ENCODE measurements at places on chromosomes 7 and 10. TPM values are rescaled to one million over a fixed set of nuclear protein-coding genes. Genes with fewer than 3 reads are reported as not detected.

The PUS7 gene
- total RNA-seq = 20.0 TPM

The ZNF22 gene
- total RNA-seq = 14.4 TPM

- H3K4me1 ChIP-seq = peaks cover 11% of the 10 kb centered on the region
- no peaks in the 10 kb centered on the region for H3K27me3 ChIP-seq
- H3K27ac ChIP-seq = no peak overlapping the region
- no peaks in the 10 kb centered on the region for H3K36me3 ChIP-seq
These were observed 13.7 kb downstream of the MYL10 start for GRCh38 chr7:101615446-101615845.

DNA sequence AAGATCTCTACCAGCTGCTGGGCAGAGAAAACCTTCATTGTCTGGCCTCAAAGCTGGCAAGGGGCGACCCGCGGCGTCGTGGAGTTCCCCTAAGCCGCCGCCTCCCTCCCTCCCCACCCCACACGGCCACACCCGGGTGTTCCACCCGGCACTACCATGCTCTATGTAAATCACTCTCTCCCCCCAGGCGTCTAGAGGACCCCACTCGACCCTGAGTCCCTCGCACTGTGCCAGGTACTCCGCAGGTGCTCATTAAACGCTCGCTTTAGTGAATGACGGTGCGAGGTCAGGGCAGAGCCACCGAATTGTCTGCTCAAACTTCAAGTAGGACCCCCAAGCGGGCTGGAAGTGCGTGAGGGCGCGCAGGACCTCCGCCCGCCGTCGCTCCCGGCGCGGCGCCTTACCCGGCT is 628 bp downstream of the PARP12 start:
- H3K36me3 ChIP-seq = no peaks in the 10 kb centered on the region
- no peak for DNase-seq
- H3K27me3 ChIP-seq = no peaks in the 10 kb centered on the region
- H3K4me1 ChIP-seq = peaks cover 33% of the 10 kb centered on the region

DNA sequence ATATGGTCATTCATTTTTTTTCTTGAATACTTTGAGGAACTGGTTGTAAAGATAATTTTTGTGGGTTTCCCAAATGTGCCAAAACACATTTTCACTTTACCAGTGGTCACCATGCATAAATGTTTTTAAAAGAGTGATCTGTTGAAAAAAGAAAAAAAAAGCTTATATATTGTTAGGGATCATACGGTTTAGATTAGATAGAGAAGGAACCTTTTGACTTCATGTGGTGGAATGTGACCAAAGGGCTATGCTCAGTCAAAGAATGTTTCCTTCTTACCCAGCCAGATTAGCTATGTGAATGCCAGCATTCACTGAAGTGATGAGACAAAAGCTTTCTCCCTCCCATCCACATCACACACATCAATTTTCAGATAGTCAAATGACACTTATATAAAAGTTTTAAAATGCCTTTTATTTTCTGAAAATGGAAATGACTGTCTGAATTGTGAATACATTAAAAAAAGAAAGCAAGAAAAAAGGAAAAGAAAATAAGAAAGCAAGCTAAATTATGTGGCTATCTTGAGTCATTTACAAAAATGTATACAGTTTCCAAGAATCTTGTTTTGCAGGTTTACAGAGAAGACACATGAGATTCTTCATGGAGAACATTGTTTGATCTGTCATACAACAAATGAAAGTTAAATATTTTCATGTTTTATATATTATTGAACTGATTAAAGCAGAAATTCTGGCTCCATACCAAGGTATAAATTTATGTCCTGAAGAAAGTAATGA is 8.6 kb upstream of the CPED1 start:
- H3K27me3 ChIP-seq = no peaks in the 10 kb centered on the region
- no peak for DNase-seq
- H3K36me3 ChIP-seq = peaks cover 10% of the 10 kb centered on the region
- H3K4me3 ChIP-seq = no peak overlapping the region
- no peak overlapping the region for H3K27ac ChIP-seq

- H3K27me3 ChIP-seq = no peaks in the 10 kb centered on the region
- no peaks in the 10 kb centered on the region for H3K4me1 ChIP-seq
- no peaks in the 10 kb centered on the region for H3K36me3 ChIP-seq
- H3K4me3 ChIP-seq = no peak overlapping the region
These were observed 36.0 kb upstream of the PDGFA start for GRCh38 chr7:555551-556160.
